Smooth muscle cell of the pulmonary artery (primary cell): ENCODE measurements at places on chromosomes 2 and 18. TPM values are rescaled to one million over a fixed set of nuclear protein-coding genes. Genes with fewer than 3 reads are reported as not detected.

CPO gene
- total RNA-seq: not detected in 2 replicates

ITM2C gene
- total RNA-seq: 61.0 and 96.2 TPM in 2 replicates

CCDC74B gene
- total RNA-seq: 5.0 TPM in 2 replicates

TCF7L1 gene
- 5.1 and 5.2 TPM in 2 replicates for total RNA-seq

USP37 gene
- total RNA-seq: 9.5 and 10.2 TPM in 2 replicates

DNER gene
- total RNA-seq: 0.20 and 1.0 TPM in 2 replicates

AKAIN1 gene
- total RNA-seq: not detected in 2 replicates

SMYD5 gene
- 23.3 and 29.3 TPM in 2 replicates for total RNA-seq

RSAD2 gene
- total RNA-seq: 0.20 and 0.33 TPM in 2 replicates

CMPK2 gene
- total RNA-seq: 0.36 and 0.46 TPM in 2 replicates

STPG4 gene
- total RNA-seq: 0.07 and 0.20 TPM in 2 replicates

CD226 gene
- total RNA-seq: 0.46 and 0.69 TPM in 2 replicates

PTPRN gene
- 23.5 and 45.4 TPM in 2 replicates for total RNA-seq

RAPH1 gene
- 35.6 and 36.5 TPM in 2 replicates for total RNA-seq

UGT1A10 gene
- 0.10 and 0.13 TPM in 2 replicates for total RNA-seq

CRYGC gene
- total RNA-seq: not detected in 2 replicates

EPB41L5 gene
- 8.5 and 11.6 TPM in 2 replicates for total RNA-seq
